ENCODE measurements at places on chromosomes 3 and 15.
A peak's percentile ranks its signal among the peaks of the same experiment; 100 is the strongest.

DNA sequence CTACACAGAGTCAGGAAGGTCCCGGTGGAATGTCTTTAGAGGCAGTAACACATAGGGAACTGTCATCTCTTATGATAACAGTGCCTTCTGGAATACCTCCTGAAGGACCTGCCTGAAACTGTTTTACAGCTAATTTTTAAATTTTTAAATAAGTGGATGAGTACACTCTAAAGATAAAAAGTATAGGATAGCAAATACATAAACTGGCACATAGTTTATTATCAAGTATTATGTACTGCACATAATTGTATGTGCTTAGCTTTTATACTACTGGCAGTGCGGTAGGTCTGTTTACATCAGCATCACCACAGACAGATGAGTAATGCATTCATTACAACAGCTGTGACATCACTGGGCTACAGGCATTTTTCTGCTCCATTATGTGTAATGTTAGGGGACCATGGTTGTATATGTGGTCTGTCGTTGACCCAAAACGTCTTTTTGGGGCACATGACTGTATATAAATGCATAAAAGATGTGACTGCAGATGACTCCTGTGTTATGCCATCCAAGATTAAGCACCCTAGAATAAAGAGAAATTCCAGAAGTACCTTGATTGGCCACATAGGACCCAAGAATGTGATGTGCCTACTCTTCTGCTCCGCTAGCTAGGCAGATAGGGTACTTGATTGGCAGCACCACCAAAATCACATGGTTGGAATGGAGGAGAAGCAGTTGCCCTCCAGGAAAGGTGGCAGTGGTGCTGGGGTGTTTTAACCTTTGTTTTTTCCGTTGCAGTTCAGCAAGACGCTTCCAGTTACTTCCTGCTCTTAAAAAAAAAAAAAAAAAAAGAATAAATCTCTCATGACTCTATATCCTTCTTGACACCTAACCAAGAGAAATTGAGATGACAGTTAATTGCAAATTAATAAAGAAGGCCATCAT lies 3.3 kb downstream of the VPS8 start:
- DNase-seq: no peak

GRCh38 chr15:52651114-52651513 lies 28.1 kb downstream of the ATOSA start:
- no peak for DNase-seq

DNA sequence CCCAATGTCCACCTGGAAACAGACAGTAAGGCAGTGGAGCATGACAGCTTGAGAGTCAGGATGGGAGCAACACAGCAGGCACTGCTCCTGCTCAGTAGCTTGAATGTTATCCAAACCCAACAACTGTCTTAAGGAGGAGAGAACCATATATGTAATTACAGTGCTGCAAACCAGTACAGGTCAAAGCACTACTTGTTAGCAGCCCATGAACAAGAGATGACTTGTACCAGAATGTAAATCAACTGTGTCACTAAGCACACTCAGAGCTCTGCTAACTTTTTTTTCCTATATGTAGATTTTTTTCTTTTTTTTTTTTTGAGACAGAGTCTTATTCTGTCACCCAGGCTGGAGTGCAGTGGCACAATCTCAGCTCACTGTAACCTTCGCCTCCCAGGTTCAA lies 87.1 kb downstream of the ANO10 start:
- DNase-seq: no peak

- DNase-seq: no peak
Measured at GRCh38 chr15:47588958-47589357, 128.3 kb upstream of the SEMA6D start.

DNA sequence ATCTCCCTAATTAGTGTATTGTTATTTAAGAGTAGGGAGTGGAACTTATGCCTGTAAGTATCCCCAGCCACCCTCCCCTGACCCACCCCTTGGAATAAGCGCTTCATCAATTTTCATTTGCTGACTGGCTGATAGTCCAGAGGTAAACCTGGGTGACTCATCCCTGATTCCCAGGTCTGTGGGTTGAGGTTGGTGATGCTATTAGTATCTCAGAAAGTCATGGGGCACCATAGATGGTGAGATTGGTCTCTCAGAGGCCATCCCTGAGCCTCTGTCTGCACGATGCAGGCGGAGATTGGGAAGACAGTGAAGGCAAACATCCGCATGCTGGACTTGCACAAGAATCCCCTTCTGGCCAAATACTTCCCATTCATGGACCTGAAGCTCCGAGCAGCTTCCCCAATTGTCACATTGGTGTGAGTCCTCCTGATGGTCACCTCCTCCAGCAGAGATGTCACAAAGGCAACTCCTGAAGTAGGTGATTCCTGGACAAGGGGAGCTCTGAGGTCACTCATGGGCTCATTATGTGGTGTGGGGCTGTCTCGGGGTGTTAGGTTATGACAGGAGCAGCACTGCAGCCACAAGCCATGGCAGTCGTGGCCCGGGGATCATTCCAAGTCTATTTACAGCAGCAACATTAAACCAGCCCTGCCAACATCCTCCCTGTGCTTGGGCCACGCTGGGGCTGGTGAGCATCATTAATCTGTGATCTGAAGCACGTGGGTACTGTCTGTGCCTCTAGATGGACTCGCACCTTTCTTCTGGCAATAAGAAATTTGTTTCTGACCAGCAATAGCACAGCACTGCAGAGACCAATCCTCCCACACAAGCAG lies 6.8 kb upstream of the TXNRD3 start:
- no peak for DNase-seq

GRCh38 chr3:72550582-72551262 lies 297.5 kb downstream of the SHQ1 start:
- no peak for DNase-seq

DNA sequence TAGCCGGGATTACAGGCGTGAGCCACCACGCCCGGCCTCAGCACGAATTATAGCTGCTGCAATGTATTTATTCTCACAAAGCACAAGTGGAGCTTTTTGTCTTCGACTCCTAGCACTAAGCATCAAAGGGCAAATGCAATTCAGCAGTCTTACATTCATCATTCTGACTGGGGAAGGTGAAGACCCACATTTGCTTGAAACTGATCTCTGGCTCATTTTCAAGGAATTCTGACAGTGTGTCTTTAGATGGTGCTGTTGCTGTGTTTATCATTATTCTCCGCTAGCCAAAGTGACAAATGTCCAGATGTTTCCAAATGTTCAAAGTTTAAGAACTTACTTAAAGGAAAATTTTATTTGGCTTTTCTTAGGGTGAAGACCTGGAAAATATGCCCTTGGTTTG lies 55.9 kb downstream of the SGO1 start:
- no peak for DNase-seq

- DNase-seq: no peak
Measured at GRCh38 chr15:87608238-87609028, 648.1 kb downstream of the NTRK3 start.

- no peak for DNase-seq
Measured at GRCh38 chr3:46209746-46210470, 1.8 kb upstream of the CCR1 start.

DNA sequence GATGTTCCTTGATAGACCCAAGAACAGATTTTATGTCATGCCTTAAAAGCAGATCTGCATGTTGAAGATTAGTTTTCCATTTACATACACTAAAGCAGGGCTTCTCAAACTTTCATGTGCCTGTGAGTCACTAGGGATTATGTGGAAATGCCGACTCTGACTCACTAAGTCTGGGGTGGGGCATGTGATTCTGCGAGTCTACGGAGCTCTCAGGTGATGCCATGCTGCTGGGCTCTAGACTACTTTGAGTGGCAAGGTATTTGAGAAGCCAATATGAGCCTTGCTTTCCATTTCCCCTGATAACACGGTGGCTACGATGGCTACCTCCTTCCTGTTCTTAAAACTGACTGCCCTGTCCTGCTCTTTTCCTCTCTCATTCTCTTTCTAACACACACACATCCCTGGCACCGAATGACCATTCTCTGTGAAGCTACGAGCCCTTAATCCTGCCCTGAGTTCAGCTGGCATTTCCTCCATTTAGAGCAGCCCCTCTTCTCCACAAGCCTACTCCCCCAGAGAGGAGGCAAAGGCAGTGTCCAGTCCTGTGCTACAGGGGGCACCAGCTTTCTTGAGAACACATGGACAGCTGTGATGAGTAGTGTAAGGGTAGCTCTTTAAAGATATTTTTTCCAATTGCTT lies 39.7 kb upstream of the PYGO1 start:
- peak; percentile 82 for DNase-seq

DNA sequence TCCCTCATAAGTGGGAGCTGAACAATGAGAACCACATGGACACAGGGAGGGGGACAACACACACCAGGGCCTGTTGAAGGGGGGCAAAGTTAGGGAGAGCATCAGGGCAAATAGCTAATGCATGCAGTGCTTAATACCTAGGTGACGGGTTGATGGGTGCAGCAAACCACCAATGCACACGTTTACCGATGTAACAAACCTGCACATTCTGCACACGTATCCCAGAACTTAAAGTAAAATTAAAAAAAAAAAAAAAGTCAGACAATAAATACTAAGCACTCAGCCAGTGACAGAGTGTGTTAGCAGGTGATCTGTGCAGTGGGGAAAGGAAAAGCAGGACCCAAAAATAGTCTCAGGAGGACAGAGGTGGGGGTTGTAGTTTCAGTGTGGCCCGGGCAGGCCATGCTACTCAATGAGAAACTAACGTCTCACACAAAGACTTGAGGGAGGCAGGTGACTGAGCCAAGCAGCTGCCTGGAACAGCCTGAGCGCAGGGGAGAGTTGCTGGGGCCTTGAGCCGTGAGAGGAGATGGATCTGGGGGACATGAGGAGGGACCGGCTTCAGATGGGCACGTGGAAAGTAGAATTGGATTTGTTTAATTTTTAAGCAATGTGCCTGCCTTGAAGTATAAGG lies 18.4 kb downstream of the ANKDD1A start:
- no peak for DNase-seq

- DNase-seq: peak; percentile 43
Measured at GRCh38 chr3:120693439-120694171, 11.6 kb upstream of the HGD start.

GRCh38 chr15:93311620-93312019 lies 222.6 kb upstream of the RGMA start:
- no peak for DNase-seq

DNA sequence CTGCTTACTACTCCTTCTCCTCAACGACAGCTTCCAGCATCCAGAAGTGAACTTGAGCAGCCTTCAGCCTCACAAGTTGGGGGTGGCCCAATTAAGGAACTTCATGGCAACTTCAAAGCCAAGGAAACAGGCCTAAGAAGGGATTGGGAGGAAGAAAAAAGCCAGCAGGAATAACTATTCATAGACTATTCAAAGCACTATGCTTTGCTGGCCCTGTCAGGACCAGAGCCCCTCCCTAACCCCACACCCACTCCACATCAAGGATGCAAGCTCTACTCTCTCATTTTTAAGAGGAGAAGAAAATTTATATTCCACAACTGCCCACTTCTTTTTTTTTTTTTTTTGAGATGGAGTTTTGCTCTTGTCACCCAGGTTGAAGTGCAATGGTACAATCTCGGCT lies 10.0 kb upstream of the PRKAR2A start:
- DNase-seq: no peak

GRCh38 chr15:81160312-81161159 lies 26.5 kb downstream of the CFAP161 start:
- DNase-seq: no peak

DNA sequence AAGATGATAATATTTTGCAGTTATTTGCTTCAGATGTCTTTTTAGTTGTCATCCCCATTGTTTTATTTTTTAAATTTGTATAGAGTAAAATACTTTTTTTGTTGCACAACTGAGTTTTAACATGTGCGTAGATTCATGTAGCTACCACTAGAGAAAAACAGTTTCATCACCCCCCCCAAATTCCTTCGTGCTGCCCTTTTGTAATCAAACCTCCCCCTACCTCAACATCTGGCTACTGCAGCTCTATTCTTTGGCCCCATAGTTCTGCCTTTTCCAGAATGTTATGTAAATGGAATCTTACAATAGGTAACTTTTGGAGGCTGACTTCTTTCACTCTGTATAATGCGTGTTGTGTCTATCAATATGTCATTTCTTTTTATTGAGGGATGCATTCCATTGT lies 232.0 kb upstream of the RASGRP1 start:
- DNase-seq: no peak

GRCh38 chr15:101490922-101491733 lies 1.6 kb upstream of the PCSK6 start:
- no peak for DNase-seq

GRCh38 chr15:69568173-69569009 lies 115.8 kb downstream of the RPLP1 start:
- no peak for DNase-seq

DNA sequence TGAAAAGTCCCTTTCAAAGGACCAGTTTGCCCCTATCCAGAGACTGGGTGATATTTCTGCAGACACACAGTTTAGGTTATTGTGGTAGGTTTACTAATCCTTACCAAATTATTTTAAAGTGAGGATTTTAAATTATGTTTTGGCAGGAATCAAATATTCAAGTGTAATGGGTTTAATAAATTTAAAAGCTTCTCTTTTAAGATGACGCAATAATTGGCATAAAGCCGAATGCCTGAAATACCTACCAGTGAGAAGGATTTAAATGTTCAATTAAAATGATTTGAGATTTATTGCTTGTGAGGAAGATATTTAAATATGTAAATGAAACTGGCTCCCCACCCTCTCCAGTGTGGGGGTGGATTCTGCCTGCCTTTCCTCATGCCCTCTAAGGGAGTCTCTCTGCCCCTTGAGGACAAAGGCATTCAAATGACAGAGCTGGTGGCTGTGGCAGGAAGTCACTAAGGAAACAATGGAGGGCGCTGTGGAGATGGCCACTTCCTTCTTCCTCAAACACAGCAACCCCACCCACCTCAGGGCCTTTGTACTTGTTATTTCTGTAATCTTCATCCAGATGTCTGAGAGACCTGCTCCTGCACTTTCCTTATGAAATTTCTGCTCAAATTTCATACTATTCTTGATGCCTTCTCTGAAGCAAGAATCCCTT lies 131.7 kb downstream of the TNIK start:
- no peak for DNase-seq

- DNase-seq: no peak
Measured at GRCh38 chr15:83512459-83512858, 65.3 kb downstream of the SH3GL3 start.

DNA sequence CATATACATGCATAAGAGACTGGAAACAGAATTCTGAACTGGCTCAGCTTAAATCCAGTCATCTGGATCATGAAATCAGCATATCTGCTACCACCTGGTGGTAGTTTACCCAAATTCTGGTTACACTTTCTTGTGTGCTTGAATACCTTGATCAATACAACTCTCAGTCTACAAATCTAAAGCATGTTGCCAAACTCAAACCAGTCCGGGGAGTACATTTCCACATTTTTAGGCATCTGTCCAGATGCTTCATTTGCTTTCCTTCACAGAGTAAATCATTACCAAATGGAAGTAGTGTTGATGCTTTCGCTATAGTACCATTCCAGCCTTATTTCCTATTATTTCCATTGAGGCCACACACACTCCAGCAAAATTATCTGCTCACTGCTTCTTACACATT lies 126.4 kb downstream of the P2RY1 start:
- DNase-seq: peak; percentile 14

GRCh38 chr15:46177219-46177618 lies 542.4 kb downstream of the SQOR start:
- no peak for DNase-seq

DNA sequence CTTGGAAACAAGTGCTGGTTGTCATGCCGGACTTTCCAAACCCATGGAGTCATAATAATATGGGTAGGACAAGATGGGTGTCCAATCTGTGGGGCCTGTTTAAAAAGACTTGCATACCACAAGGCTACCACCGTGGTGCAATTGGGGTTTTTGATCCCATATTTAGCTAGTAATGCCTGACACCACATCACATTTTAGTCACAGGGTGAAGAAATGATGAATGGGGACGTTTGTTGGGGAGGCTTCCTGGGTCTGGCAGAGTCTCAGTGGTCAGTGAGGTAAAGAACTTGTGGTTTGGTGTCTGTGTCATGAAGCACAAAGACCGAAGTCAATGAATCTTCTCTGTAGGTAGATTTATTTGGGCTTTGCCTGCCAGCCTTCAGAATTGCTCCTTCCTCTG lies 31.0 kb downstream of the P3H2 start:
- DNase-seq: no peak

Measured in NCI-H460 (cell line).